ENCODE measurements at places on chromosomes 5 and 9.

- H3K27ac ChIP-seq = no peak overlapping the region
- H3K4me1 ChIP-seq = no peaks in the 10 kb centered on the region
- H3K27me3 ChIP-seq = no peaks in the 10 kb centered on the region
Observed at GRCh38 chr5:159640446-159640845, 275.8 kb upstream of the ADRA1B start.

DNA sequence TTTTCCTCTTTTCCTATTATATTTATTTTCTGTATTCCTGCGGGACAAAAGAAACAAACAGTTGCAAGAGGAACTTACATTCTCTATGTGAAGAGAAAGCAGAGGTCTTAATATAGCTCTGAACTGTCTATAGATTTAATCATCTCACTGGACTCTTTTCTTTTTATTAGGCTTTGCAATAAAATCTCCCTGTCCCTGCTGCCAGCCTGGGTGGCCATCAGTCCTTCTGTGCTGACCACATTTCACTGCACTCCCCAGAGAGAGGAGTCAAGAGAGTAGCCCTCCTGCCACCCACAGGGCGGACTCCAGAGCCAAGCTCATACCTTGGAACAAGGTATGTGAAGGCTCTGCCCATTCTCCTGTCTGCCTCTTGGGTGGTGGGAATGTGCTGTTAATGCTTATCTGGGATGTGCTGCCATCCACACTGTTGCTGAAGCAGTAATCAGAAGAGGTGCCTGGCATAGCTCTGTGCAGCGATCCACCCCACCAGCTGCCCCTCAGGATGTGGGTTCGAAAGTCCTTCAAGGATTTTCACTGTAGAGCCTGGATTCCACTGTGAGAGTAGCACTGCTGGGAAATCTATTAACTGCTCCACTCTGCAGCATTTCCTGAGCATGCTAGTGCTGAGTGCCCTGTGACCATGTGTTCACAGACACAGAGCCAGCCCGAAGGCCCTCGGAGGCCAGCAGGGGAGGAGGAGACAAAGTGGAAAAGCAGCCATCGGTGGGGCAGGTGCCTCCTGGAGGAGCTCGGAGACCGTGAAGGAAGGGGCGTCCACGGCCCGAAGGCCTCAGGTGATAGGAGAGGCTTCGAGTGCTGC is 334.6 kb downstream of the MED10 start:
- DNase-seq = no peak
- no peak overlapping the region for H3K27ac ChIP-seq
- H3K4me1 ChIP-seq = no peaks in the 10 kb centered on the region
- H3K27me3 ChIP-seq = no peaks in the 10 kb centered on the region

GRCh38 chr9:135857371-135857786 is 50.0 kb downstream of the CAMSAP1 start:
- H3K36me3 ChIP-seq = peaks cover 8% of the 10 kb centered on the region
- no peaks in the 10 kb centered on the region for H3K27me3 ChIP-seq
- no peak overlapping the region for H3K4me3 ChIP-seq
- no peaks in the 10 kb centered on the region for H3K4me1 ChIP-seq
- no peak for DNase-seq
- H3K27ac ChIP-seq = no peak overlapping the region

- H3K36me3 ChIP-seq = no peaks in the 10 kb centered on the region
- no peak for DNase-seq
- no peaks in the 10 kb centered on the region for H3K27me3 ChIP-seq
- H3K4me3 ChIP-seq = no peak overlapping the region
Observed at GRCh38 chr5:57600321-57600720, 117.7 kb upstream of the ACTBL2 start.

DNA sequence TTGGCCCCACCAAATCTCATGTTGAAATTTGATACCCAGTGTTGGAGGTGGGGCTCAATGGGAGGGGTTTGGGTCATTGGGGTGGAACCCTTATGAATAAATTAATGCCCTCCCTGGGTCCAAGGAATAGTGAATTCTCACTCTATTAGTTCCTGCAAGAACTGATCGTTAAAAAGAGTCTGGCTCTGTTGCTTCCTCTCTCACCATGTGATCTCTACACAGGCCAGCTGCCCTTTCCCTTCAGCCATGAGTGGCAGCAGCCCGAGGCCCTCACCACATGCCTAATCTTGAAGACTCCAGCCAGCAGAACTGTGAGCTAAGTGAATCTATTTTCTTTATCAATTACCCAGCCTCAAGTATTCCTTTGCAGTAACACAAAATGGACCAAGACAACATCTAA is 106.0 kb downstream of the CAAP1 start:
- H3K4me1 ChIP-seq = no peaks in the 10 kb centered on the region
- H3K4me3 ChIP-seq = no peak overlapping the region
- DNase-seq = no peak
- no peaks in the 10 kb centered on the region for H3K27me3 ChIP-seq
